ENCODE measurements at places on chromosomes 12 and 14.

GRCh38 chr12:132575661-132576060 is 34.7 kb downstream of the LRCOL1 start:
- DNase-seq, result no peak

GRCh38 chr14:77584809-77585208 is 31.6 kb downstream of the SPTLC2 start:
- no peak for DNase-seq

GRCh38 chr12:108307006-108307405 is 32.1 kb downstream of the CMKLR1 start:
- peak; percentile 49 for DNase-seq

DNA sequence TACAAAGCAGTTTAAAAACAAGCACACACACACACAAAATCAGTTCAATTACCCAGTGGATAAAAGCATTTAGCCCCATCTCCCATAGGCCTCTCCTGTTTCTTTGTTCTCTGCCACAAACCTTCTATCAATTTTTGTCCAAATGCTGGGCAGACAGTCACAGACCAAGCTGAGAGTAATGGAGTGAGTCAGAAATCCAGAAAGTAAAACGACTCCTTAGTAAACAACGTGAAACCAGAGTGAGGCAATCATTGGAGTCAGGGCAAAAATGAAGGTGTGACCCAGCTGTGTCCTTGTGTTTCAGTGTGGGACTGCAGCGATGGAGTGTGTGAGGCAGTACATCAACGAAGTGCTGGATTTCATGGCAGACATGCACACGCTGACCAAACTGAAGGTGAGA is 102.0 kb downstream of the PRIMA1 start:
- no peak for DNase-seq

- peak; percentile 73 for DNase-seq
These were observed 358.4 kb downstream of the DPF3 start for GRCh38 chr14:72535485-72535884.
